ENCODE measurements at places on chromosomes 11 and 22.

DNA sequence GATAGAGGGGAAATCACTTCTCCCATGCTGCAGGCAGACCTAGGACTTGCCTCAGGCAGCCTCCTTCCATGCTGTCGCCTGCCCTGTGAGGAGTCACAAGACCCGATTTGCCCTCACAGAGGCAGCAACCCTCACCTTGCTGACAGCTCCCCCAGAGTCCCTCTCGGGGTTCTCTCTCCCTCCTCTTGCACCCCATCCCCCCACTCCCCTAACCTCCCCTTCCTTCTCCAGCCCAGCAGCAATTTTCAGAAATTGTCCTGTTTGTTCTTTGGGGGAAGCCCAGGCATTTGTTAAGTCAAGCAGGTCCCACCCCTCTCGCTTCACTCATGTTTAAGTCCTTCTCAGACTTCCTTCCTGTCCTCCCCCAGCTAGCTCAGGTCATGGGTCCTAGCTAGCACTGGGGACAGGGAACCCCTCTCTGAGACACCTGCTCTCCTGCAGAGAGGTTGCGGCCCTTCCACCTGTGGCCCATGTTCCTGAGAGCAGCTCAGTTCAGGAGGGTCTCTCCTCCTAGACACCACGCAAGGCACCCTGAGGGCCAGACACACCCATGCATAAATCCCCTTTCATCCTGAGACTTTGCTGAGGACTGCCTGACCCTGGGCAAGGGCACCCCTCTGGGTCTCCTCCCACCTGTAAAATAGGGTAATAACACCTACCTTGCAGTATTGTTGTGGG, 6.3 kb upstream of the FXYD2 start:
- DNase-seq = no peak

GRCh38 chr22:42678894-42679293, 29.7 kb upstream of the CYB5R3 start:
- DNase-seq = no peak

DNA sequence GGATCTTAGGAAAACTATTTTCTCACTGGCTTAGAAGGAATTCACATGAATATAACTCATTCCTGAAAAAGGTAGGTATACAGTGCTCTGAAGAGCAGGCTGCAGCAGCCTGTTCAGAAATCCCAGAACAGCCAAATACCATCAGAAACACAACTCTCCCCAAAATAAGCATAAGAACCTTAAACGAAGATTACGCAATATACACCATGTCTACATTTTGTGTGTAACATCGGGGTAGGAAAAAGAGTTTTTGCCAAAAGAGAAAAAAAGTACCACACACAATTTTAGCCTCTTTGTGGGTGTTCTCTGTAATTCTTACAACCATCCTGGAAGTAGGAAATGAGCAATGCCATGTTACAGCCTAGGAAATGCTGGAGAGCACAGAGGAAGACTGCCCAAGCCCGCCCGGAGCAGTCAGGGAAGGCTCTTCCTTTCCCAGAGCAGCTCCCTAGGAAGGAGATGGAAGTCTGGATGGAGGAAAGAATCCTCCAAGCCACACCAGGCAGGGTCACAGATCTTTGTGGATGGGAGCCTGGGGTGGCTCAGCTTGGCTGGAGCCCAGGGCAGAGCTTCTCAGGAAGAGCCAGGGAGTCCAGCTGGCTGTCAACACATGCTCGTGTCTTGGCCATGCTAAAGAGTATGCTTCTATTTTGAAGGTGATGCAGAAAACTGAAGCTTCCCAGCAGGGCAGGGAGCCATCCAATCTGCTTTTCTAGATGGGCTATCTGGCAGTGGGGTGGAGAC, 49.7 kb upstream of the ARFGAP3 start:
- DNase-seq = no peak

DNA sequence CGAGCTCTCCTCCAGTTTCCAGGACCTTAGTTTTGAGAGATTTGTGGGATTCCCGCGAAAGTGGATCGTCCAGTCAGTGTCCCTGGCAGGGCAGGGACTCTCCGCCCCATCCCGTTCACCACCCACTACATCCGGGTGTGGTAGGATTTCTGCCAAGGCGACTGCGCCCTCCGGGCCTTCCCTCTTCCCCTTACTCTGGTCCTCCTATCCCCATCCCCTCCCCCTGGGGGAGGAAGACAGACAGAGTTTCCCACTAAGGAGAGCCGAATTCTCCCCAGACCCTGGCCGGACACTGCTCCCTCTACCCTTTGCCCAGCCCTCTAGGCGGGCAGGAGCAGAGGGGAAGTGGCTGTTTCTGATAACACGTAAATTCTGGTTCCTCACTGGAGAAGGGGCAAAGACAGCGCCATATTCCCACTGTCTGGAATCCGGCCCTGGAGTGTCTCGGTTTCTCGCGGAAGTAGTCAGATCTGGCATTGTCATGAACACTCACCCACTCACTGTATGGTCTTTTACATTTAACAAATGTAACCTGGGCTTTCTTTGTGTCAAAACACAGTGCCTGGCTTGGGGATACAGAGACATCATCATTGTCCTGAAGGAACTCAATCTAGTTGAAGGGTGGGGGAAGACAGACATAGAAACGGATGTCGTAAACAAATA, 1.1 kb upstream of the NECTIN1 start:
- no peak for DNase-seq

GRCh38 chr11:77392842-77393241, 81.1 kb downstream of the PAK1 start:
- DNase-seq = no peak

- DNase-seq = no peak
These were observed 59.5 kb downstream of the TTC17 start for GRCh38 chr11:43418197-43418596.

DNA sequence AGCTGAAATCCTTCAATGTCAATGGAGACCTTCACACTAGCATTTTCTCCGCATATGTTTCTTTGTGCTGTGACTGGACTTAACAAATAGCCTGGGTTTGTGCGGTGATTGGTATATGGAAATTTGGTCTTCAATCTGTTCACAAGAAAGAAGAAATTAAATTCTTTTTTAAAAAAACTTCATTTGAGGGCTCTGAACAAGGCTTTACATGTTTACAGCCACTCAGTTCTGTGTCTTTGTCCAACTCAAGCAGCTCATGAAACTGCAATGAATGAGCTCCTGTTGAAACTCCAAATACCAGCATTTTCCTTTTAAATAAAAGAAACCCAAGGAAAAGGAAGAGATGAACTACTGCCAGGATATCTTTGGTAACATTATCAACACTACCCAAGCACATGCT, 57.3 kb downstream of the PIK3C2A start:
- no peak for DNase-seq

DNA sequence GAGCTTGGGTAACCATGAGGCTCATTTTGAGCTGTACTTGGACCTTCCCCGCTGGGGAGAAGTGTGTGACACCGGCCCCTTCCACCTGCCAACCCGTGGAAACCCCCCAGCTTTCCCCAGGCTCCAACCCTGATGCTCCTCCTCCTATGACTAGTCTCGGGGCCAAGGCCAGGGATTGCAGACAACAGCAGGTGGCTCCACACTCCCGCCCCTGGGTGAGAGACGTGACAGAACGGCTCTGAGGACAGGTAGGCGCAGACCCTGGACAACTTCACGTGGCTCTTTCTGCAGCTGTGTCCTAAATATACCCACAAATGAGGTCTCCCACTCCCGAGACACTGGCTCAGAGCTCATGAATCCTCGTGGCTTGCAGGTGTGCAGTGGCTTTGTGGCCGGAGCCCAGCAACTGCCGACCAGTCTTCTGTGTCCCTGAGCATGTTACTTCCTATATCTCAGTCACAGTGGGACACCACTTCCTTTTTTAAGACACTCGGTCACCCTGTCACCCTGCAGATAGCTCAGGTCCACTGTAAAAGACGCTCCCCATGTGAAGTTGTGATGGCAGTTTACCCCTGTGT, 55.2 kb downstream of the NECTIN1 start:
- no peak for DNase-seq

DNA sequence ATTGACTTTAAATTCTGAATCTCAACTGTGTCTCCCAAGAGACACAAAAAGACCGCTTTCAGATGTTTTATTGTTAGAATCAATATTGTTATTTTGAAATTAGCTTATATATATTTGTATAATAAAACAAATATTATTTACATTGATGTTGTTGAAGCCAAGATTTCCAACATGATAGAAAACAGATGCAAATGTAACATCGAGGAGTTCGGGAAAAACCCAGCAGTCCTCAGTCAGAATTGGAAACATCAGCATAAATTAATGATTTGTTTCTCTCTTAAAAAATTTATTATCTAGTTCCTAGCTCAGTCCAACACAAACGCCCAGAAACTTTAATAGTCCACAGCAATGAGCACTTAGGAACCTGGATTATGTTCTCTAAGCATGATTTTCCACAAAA, 1330.4 kb downstream of the TBC1D22A start:
- DNase-seq = no peak

GRCh38 chr11:72864702-72865655, 50.8 kb downstream of the ATG16L2 start:
- DNase-seq = no peak

DNA sequence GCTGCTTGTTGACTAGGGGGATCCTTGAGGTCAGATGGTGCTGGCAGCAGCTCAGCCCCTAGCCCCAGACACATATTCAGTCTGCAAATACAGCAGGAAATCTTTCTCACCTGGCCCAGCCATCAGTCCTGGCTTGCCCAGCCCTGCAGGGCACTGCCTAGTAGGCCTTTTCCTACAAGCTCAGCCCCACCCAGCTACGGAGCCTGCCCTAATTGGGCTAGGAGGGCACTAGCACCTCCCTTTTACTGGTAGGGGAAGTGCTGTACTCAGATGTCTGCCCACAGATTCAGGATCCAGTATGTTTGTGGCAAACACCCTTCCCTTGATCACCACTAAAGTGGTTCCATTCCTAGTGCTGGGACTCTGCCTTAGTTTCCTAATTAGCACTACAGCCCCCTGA, 257.1 kb upstream of the CADM1 start:
- DNase-seq = no peak

DNA sequence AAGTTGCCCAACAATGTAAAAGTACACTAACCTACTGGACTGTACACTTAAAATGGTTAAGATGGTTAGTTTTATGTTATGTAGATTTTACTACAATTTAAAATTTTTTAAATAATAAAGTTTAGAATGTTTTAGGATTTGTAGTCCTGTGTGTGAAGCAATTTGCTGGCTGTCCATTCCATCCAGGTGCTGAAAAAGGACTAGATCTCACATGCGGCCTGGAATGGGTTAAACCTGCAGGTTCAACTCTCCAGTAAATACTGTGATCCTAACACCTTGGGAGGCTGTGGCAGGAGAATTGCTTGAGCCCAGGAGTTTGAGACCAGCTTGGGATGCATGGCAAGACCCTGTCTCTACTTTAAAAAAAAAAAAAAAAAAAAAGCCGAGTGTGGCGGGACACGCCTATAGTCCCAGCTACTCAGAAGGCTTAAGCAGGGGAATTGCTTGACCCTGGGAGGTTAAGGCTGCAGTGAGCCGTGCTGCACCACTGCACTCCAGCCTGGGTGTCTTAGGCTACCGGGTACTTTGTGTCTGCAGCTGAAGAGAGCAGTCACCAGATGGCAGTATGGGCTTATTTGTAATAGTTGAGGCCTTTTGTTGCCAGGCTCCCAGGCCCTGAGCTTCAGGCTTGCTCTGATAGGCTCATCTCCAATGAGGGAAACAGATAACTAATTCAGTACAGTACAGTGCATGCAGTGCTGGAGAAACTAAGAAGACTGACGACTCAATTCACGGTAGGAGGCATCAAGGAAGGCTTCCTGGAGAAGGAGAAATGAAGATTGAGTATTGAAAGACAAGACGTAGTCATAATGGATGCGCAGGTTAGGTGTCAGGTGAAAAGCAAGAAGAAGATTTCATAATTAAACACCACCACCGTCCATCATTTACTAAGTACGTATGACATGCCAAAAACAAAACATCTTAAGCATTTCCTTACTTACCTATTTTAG, 64.7 kb upstream of the ASPHD2 start:
- DNase-seq = no peak

DNA sequence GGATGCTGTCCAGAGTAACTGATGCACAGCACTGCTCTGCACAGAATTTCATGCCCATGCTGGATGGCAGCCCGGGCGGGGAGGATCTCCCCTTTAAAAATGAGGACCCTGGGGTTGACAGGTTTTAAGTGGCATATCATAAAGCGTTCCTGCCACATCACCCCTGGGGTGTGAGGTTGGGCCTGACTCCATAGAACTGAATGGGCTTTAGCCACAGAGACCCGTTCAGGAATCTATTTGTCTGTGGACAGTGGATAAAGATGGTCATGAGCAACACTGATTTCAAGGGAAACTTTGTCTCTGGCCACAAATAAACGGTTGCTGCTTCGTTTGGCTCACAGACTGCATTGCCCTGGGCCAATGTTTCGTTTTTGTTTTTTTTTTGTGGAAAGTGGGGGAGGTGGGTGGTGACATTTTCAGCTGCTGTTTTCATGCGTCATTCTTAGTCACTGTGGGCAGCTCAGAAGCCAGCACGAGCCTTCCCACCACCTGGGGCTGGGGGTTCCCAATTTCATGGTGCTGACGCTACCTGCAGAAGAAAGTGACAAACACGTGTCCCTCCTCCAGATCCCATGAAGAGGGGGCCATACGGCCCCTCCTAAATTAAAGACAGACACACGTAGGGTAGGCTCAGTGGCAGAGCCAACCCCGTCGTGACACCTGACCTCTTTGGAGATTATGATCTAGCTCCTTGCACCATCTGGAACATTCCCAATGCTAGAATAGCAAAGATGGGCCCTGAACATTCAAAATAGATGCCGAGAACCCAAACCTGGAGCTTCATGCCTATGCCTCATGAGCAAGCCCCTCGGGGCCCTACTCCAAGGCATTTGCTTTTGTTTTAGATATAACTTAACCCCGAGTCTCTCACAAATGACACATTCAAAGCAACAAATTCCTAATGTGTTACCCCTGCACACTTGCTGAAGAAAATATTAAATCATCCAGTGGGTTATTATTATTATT, 54.8 kb upstream of the PHF21B start:
- no peak for DNase-seq

- DNase-seq = no peak
These were observed 42.2 kb upstream of the POU2AF1 start for GRCh38 chr11:111421251-111421650.

DNA sequence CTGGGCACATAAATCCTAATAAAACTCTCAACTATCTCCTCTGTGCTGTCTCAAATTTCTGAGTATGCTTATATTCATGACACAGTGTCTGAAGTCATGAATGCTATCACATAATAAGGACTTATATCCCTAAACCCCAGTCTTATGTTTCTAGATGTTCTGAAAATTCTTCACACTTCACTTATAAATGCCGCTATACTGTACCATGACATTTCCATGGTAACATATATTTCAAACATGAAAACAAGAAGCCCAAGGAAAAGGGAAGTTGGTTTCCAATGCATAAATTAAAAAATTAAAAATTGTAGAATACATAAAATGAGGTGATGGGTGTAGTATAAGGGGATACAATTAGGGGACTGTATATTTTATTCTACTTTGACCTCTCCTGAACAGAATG, 11.7 kb downstream of the GVQW3 start:
- DNase-seq = no peak

- no peak for DNase-seq
These were observed 79.9 kb downstream of the MIAT start for GRCh38 chr22:26737262-26737661.

- no peak for DNase-seq
These were observed 21.7 kb upstream of the SMCO4 start for GRCh38 chr11:93564895-93565294.

GRCh38 chr22:33324228-33324627, 266.0 kb upstream of the SYN3 start:
- no peak for DNase-seq

GRCh38 chr11:60164550-60165075, 18.3 kb downstream of the MS4A6A start:
- no peak for DNase-seq
